ENCODE measurements at places on chromosomes 6 and 20.

- peak; percentile 14 for DNase-seq
Observed at GRCh38 chr6:126385536-126385935, 45.6 kb downstream of the CENPW start.

- no peak for DNase-seq
Observed at GRCh38 chr6:22838345-22838744, 269.0 kb downstream of the HDGFL1 start.

GRCh38 chr6:36844232-36845170 is 5.3 kb upstream of the CPNE5 start:
- no peak for DNase-seq

DNA sequence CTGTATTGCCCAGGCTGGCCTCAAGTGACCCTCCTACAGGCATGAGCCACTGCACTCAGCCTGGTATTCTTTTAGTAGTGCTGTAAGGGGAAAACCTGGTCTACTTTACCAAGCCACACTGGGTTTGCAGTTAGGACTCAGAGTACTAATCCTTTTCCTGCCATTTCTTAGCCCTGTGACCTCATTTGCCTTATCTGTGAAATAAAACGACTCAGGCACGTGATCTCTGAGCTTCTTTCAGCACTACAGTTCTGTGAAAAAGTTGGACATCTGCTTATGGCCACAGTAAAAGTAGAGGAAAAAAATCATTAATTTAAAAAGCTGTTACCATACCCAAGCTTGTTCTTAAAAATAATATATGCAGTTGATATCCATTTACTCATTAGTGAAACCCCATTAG is 1007.5 kb downstream of the KIF16B start:
- DNase-seq = no peak

GRCh38 chr6:30748851-30749540 is 4.6 kb upstream of the IER3 start:
- DNase-seq = no peak

DNA sequence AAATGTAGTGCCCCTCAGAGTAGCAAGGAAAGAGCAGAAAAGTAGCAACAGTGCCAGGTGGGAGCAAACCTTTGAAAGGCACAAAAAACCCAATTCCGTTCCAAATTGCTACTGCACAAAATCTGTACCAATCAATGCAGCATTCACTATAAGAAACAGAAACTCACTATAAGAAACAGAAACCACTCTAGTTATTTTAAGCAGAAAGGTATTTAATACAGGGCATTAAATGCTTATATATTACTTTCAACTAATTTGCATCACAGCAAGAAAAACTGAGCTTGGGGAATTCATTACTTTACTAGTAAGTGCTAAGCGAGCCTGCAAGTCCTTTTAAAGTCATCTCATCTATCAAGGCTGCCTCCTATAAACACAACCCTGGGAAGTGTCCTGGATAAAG is 116.5 kb upstream of the OLIG3 start:
- no peak for DNase-seq

DNA sequence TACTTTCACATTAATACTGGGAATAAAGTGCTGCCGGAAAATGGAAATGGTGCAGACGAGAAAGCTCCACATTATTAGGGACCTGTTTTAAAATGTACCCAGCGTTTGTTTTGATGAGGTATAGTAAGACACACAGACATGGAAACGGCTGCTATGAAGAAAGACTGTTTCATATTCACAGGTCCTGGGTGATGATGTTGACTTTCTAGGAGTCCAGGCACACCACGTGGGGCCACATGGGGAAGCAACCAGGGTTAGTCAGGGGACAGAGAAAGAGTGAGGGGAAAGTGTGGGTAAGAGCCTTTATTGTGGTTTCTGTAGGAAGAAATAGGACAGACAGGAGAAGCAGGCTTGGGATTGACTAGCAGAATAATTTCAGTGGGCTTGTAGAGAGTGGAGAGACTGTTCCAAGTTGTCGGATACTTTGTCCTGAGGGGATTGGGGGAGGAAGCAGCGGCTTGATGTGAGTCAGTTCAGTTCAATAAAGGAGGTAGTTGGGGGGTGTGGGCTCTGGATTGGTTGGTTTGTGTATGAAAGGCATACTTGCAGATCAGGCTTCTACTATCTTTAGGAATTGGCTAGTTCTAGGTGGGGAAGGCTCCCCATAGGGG is 112.0 kb upstream of the MCHR2 start:
- DNase-seq = no peak

Measured in GF-D8 (cell line).